Naive thymus-derived CD4-positive, alpha-beta T cell (primary cell): ENCODE measurements at places on chromosomes 11 and 22. TPM values are rescaled to one million over a fixed set of nuclear protein-coding genes. Genes with fewer than 3 reads are reported as not detected.

The FAM111B gene
- not detected for total RNA-seq

- DNase-seq: no peak
- no peak overlapping the region for H3K27ac ChIP-seq
- H3K4me1 ChIP-seq: peaks cover 4% of the 10 kb centered on the region
- H3K36me3 ChIP-seq: no peaks in the 10 kb centered on the region
Observed at GRCh38 chr22:29204455-29205183, 1.1 kb upstream of the EMID1 start.

The GGTLC3 gene
- total RNA-seq: not detected

GRCh38 chr22:37768273-37768672 lies 39.5 kb upstream of the GCAT start:
- no peak overlapping the region for H3K27ac ChIP-seq
- no peak overlapping the region for H3K4me3 ChIP-seq
- H3K27me3 ChIP-seq: no peaks in the 10 kb centered on the region
- no peaks in the 10 kb centered on the region for H3K4me1 ChIP-seq

DNA sequence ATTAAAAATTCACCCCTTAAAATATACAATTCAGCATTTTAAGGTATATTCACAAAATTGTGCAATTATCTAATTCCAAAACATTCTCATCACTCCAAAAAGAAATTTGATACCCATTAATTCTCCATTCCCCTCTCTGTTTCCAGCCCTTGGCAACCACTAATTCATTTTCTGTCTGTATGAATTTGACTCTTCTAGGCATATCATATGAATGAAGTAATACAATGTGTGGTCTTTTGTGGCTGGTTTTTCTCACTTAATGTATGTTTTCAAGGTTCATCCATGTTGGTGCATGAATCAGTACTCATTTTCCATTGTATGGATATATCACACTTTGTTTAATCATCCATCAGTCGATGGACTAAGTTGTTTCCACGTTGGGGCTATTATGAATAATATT lies 29.0 kb upstream of the ACCSL start:
- no peak for DNase-seq
- H3K4me3 ChIP-seq: no peak overlapping the region
- H3K27me3 ChIP-seq: no peaks in the 10 kb centered on the region
- H3K27ac ChIP-seq: no peak overlapping the region
- no peaks in the 10 kb centered on the region for H3K4me1 ChIP-seq

DNA sequence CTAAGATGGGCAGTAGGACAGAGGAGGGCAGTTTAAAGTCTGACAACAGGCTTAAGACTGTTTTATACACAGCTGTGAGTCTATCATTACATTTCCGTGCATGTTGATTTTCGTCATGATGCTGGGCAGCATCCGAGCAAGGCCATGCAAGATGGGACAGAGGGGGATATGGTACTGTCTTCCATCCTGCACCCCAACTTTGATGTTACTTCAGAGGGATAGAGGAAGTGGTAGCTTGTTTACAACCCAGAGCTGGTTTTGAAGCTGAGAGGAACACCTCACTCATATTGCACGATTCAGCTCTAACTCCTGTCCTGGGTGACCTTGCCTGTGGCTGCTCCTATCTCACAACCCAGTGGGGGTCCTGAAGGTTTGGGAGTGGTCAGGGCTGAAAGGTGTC lies 3.0 kb upstream of the SORL1 start:
- H3K4me1 ChIP-seq: peaks cover 30% of the 10 kb centered on the region
- H3K27me3 ChIP-seq: no peaks in the 10 kb centered on the region
- peak overlapping the region; percentile 15 for H3K4me3 ChIP-seq
- DNase-seq: peak; percentile 75
- H3K36me3 ChIP-seq: no peaks in the 10 kb centered on the region

DNA sequence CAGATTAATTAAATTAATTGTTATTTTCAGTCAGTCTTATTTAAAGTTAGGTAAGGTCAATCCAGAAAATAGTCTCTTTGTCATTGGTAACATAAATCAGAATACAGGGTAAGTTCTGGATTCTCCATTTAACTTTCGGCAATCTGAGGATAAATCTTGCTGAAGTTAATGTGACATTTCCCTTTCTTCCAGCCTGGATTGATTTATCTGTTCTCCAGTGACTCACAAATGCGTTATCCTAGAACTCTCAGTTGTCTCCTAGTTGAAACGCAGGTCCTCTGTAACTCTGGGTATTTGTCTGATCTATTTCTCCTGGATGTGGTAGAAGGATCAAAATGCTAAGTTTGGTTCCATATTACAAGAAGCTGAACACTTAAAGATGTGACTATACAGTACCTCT lies 21.0 kb downstream of the OR51E1 start:
- no peak for DNase-seq
- no peaks in the 10 kb centered on the region for H3K27me3 ChIP-seq
- H3K4me1 ChIP-seq: no peaks in the 10 kb centered on the region
- H3K27ac ChIP-seq: no peak overlapping the region
- no peak overlapping the region for H3K4me3 ChIP-seq
- no peaks in the 10 kb centered on the region for H3K36me3 ChIP-seq

GRCh38 chr11:130603335-130603906 lies 155.0 kb downstream of the ADAMTS15 start:
- no peak for DNase-seq
- no peak overlapping the region for H3K27ac ChIP-seq
- H3K36me3 ChIP-seq: no peaks in the 10 kb centered on the region
- H3K4me1 ChIP-seq: no peaks in the 10 kb centered on the region
- no peak overlapping the region for H3K4me3 ChIP-seq
- no peaks in the 10 kb centered on the region for H3K27me3 ChIP-seq
